Testis (tissue), 5 donors: ENCODE measurements at places on chromosomes 13 and 19. TPM values are rescaled to one million over a fixed set of nuclear protein-coding genes. Genes with fewer than 3 reads are reported as not detected.

The ZNF66 gene
- total RNA-seq: 16.1 TPM

The FGF9 gene
- total RNA-seq: 1.5 TPM

The SIAH3 gene
- 0.47 TPM for total RNA-seq

DNA sequence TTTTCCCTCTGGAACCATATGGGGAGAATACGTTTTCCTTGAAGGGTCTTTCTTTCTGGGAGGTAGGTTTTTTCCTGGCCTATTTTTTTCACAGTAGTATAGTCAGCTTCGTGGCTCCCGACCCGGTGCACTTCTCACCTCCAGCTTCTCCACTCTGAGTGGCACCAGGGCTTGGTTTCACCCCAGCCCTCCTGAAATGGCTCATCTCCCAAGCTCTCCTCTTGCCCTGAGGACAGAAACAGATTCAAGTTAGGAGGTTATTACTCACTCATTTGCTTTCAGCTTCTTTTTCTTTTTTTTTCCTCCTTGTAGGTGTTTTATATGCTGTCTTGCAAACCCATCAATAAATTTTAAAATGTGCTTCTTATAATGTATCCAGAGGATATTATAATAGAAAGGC is 199.3 kb downstream of the RFC3 start:
- no peaks in the 10 kb centered on the region for H3K27me3 ChIP-seq
- DNase-seq: no peak
- no peaks in the 10 kb centered on the region for H3K4me1 ChIP-seq

DNA sequence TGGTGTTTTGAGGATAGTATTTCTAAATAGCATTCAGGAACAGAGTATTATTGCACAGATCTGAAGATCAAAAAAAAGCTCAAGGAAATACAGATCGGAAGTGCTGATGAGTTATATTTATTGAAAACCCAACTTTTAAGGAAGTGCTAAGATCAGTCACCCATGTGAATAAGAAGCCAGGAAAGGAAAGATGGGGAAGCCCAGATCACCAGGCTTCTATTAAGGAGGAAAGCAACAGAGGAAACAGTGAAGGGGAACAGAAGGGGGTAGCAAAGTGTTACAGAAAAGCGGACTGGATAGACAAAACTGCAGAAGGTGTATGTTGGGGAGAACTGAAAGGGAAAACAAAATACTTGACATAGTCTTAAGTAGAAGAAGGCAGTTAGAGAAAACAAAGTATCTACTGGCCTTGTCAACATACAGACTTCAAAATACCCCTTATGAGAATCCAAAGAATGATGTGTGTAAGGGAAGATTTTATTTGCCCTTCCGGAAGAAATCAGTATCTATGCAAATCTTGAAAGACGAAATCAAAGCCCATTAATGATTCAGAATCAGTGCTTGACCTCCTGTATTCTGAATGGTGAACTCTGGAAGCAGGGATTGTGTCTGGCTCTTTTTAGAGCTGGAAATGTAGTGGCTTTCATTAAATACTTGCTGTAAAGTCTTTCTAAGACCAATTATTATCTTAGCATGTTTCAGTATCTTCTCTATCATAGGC is 12.1 kb downstream of the UFM1 start:
- H3K36me3 ChIP-seq: no peaks in the 10 kb centered on the region
- H3K4me3 ChIP-seq: no peak overlapping the region
- H3K4me1 ChIP-seq: no peaks in the 10 kb centered on the region
- no peaks in the 10 kb centered on the region for H3K27me3 ChIP-seq
- no peak overlapping the region for H3K27ac ChIP-seq
- DNase-seq: no peak
